AG09309 (cell line): ENCODE measurements at places on chromosomes 11 and 22.

GRCh38 chr11:17350455-17351171 is 987 bp upstream of the NCR3LG1 start:
- DNase-seq: no peak

- no peak for DNase-seq
Measured at GRCh38 chr22:29469755-29470154, 10.3 kb upstream of the NEFH start.

DNA sequence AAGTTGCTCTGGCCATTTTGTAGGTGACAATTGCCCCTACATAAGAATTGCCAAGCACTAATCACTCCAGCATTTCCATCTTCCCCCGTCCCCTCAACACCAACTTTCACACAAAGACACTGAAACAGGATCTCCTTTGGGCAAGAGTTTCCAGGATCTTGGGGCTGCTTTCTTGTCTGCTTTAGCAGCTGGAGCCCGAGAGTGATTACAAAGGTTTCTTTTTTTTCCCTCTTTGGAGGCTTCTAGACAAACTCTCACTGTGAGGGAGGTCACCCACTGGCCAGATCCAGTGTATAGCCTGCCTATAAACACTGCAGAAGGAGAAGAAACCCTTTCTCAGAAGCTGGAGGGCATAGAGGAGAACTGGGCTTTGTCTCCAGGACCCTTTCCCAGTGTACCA is 92.5 kb downstream of the APIP start:
- DNase-seq: no peak

- no peak for DNase-seq
Measured at GRCh38 chr11:122922893-122923292, 40.3 kb downstream of the JHY start.

GRCh38 chr22:49412236-49412635 is 415.4 kb downstream of the BRD1 start:
- no peak for DNase-seq

- DNase-seq: no peak
Measured at GRCh38 chr11:2583605-2583958, 116.2 kb downstream of the KCNQ1OT1 start.
